ENCODE measurements at places on chromosomes 1 and 21.
A peak's percentile ranks its signal among the peaks of the same experiment; 100 is the strongest.

- DNase-seq = no peak
Measured at GRCh38 chr1:23745515-23745914, 2.2 kb downstream of the ELOA start.

GRCh38 chr1:25799352-25799934 is 550 bp upstream of the SELENON start:
- no peak for DNase-seq

DNA sequence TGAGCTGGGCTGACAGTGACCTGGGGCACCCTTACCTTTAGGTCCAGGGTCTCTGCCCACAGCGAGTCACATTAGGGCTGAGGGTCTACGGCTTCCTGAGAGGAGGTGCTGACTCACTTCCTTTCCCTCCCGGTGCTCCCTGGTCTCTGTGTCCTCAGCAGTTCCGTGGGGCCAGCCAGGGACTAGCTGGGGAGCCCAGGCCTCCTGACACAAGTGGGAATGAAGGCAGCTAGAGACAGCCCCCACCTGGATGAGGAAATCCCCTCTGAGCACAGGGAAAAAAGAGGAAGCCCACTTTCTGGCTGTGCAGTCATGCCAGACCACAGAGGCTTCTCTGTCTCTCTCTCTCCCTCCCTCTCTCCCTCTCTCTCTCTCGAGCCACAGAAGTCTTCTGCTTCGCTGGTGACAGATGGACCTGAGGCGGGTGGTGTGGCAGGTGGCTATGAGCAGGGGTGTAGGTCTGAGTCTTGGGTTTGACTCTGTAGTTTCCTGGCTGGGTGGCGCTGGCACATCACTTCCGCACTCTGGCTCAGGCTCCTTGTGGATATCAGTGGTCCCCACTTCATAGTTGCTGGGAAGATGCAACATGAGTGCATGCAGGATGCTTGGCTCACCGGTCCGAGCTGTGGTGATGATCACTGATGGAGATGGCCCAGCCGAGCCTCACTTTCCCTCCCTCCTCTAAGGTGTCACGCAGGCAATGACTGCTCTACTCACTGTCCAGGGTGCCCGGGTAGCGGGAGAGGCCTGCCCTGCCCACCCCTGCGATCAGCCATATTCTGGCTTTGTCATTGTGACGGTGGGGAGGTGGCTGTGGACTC is 3.5 kb downstream of the SLC66A1 start:
- no peak for DNase-seq

GRCh38 chr1:23376890-23377811 is 7.5 kb upstream of the ZNF436 start:
- no peak for DNase-seq

- no peak for DNase-seq
Measured at GRCh38 chr1:106677181-106677580, 379.3 kb upstream of the PRMT6 start.

- DNase-seq = no peak
Measured at GRCh38 chr1:57872913-57873312, 449.1 kb upstream of the DAB1 start.

DNA sequence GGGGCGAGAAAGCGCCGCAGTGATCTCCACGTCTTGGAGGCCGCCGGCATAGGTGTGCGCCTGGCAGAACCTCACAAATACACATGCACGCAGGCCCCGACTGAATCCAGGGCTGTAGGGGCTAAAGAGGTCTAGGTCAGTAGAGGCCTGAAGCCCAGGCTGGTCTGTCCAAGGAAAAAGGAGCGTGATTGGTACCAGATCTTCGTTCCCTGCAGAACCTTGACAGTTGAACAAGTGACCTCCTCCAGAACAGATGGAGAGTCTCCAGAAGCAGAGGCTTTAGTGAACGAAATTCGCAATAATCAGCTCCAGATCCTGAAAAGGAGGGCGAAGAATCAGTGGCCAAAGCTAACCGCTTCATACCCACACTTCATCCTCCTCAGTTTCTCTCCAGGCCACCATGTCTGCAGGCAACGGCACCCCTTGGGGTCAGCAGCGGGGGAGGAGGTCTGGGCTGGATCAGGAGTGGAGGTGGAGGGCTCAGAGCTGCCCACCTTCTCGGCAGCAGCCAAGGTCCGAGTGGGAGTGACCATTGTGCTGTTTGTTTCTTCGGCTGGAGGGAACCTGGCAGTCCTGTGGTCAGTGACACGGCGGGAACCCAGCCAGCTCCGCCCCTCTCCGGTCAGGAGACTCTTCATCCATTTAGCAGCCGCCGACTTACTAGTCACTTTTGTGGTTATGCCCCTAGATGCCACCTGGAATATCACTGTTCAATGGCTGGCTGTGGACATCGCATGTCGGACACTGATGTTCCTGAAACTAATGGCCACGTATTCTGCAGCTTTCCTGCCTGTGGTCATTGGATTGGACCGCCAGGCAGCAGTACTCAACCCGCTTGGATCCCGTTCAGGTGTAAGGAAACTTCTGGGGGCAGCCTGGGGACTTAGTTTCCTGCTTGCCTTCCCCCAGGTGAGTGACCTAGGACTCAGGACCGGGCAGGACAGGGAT is 749 bp upstream of the PEX11B start:
- peak; percentile 85 for DNase-seq

DNA sequence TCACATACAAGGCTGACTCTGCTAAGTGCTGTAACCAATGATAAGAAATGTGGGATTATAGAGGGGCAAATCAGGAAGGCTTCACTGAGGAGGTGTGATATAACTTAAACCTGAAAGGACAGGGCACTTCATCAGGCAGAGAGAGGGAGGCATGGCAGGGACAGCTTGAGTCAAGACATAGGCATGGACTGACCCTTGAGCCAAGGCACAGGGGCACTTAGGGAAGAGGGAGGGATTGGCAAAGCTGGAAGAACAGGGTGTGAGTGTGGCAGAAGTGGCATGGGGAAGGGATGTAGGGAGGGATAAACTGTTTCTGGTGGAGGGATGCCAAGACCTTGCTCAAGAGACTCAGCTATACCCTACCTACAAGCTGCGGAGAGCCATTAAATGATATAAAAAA is 81.3 kb downstream of the PLXNA2 start:
- DNase-seq = peak; percentile 70

GRCh38 chr1:4768553-4768952 is 114.1 kb downstream of the AJAP1 start:
- no peak for DNase-seq

- no peak for DNase-seq
Measured at GRCh38 chr1:56466538-56466937, 112.8 kb downstream of the PLPP3 start.
